Neural crest cell (in vitro differentiated cells): ENCODE measurements at places on chromosomes 16 and 17. TPM values are rescaled to one million over a fixed set of nuclear protein-coding genes. Genes with fewer than 3 reads are reported as not detected.

NPW gene
- 0.82 and 1.3 TPM in 2 replicates for total RNA-seq

AIPL1 gene
- not detected in 2 replicates for total RNA-seq

PYY gene
- not detected in 2 replicates for total RNA-seq

SLC5A10 gene
- total RNA-seq = not detected in 2 replicates

DNA sequence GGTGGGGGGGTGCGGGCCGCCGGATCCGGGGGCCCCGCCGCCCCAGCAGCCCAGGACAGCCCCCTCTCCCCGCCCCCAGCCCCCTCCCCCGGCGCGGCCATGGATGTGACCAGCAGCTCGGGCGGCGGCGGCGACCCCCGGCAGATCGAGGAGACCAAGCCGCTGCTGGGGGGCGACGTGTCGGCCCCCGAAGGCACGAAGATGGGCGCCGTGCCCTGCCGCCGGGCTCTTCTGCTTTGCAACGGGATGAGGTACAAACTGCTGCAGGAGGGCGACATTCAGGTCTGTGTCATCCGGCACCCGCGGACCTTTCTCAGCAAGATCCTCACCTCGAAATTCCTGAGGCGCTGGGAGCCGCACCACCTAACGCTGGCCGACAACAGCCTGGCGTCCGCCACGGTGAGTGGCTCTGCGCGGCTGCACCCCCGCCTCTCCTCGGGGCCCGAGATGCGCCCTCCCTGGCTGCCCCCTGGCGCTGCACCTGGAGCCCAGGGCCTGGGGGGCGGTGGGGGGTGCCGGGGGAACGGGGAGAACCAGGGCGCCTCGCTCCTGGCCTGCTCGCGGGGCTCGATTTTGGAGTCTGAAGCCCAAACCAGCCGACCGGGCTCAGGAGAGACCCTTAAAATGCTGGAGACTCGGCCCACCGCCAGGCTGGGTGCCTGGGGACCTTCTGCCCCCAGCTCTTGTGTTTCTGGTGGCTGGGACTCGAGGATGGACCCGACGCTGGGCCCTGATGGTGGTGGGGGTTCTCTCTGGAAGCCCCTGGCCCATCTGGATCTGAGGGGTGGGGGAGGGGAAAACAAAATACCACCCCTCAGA lies 744 bp downstream of the CMIP start:
- H3K4me1 ChIP-seq = peaks cover 40% of the 10 kb centered on the region
- DNase-seq = no peak
- H3K36me3 ChIP-seq = no peaks in the 10 kb centered on the region
- peak overlapping the region; percentile 91 for H3K4me3 ChIP-seq

DNA sequence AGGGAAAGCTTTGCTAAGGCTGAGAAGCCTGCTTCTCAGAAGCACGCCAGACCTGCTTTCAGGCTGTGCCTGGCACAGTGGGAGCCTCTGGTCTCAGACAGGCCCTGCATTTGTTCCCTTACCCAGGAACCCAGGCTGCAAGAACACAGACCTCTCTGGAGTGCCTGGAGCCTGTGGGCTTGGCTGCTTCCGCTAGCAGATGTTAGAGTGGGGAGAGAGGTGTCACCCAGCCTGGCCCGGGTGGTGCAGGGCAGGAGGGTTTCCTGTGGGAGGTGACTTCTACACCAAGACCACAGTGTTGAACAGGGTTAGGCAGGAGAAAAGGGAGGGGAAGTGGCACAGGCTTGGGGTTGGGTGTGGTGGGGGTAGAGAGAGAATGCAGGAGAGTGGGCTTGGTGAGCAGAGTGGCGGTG lies 35.8 kb upstream of the ADGRG1 start:
- peaks cover 11% of the 10 kb centered on the region for H3K4me1 ChIP-seq
- H3K36me3 ChIP-seq = peaks cover 2% of the 10 kb centered on the region
- H3K27me3 ChIP-seq = peaks cover 14% of the 10 kb centered on the region
- no peak for DNase-seq

GRCh38 chr17:80929449-80929848 lies 62.2 kb upstream of the CHMP6 start:
- no peak for DNase-seq
- peaks cover 6% of the 10 kb centered on the region for H3K36me3 ChIP-seq
- H3K4me3 ChIP-seq = no peak overlapping the region
- H3K4me1 ChIP-seq = peaks cover 13% of the 10 kb centered on the region
- H3K27me3 ChIP-seq = no peaks in the 10 kb centered on the region

DNA sequence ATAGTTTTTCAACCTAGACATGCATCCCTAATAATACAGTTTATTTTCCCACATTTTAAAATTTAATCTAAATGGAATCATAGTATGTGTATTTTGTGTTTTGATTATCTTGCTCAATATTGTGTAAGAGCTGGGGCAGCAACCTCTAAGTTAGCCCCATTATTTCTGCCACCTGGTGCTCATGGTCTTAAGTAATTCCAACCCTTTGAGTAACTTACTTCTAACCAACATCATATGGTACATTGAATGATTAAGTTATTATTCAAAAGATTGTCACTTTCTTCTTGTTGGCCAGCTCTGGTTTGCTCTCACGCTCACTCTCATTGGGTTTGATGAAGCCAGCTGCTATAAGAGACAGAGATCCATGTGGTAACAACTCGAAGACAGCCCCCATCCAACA lies 3.9 kb upstream of the KRTAP4-3 start:
- no peak overlapping the region for H3K4me3 ChIP-seq
- DNase-seq = no peak
- no peaks in the 10 kb centered on the region for H3K4me1 ChIP-seq
- peaks cover 29% of the 10 kb centered on the region for H3K27me3 ChIP-seq

DNA sequence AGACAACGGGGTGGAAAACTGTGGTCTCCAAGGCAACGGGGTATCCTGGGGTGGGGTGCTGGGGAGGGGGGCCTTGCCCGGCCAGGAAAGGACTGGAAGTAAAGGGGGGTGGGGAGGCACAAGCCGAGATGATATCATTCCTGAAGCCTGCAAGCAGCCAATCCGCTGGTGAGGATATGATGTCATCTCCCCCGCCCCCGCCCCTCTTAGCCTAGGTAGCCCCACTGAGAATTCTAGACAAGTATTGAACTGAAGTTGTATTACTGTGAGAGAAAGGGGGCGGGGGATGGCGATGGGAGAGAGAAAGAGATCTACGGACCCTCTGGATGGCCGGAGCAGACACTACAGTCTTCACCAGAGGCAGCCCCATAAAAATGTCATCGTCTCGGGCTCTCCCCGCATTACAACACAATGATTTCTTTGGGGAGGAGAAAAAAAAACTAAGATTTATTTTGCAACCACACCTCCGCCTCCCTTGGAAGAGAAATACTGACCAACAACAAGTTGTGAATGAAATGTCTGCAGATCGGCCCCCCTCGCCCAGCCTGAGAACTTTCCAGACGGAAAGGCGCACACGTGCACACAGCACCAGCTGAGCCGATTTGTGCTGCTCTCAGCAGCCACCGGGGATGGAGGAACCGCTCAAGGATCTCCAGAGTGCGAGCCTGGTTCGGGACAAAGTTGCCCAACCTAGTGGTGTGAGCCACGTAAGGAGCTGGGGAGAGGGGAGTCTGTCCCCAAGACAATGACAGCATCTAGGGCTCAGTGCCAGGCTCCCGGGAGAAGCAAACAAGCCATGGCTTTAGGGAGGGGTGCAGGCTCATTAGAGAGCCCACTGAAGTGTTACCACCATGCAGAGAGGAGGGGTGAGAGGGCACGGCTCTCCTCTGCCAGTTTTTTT lies 222.1 kb downstream of the SOX9 start:
- H3K27me3 ChIP-seq = no peaks in the 10 kb centered on the region
- no peaks in the 10 kb centered on the region for H3K36me3 ChIP-seq
- peak overlapping the region; percentile 21 for H3K4me3 ChIP-seq
- no peak for DNase-seq

GRCh38 chr17:72706396-72706981 lies 386.0 kb downstream of the SLC39A11 start:
- no peak for DNase-seq
- H3K36me3 ChIP-seq = peaks cover 10% of the 10 kb centered on the region
- no peaks in the 10 kb centered on the region for H3K4me1 ChIP-seq
- H3K27me3 ChIP-seq = no peaks in the 10 kb centered on the region
- no peak overlapping the region for H3K4me3 ChIP-seq

DNA sequence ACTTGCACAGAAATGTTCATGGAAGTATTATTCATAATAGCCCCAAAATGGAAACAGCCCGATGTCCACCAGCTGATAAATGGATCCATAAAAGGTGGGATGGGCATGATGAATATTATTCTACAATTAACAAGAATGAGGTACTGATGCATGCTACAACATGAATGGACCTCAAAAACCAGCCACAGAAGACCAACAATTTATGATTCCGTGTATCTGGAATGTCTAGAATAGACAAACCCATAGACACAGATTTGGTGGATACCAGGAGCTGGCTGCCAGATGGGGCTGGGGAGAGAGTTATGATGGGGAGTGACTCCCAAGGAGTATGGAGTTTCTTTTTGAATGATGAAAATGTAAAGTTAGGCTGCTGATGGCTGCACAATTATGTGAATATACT lies 10.8 kb upstream of the NAGLU start:
- no peak overlapping the region for H3K27ac ChIP-seq
- peaks cover 33% of the 10 kb centered on the region for H3K4me1 ChIP-seq
- DNase-seq = no peak
- H3K4me3 ChIP-seq = no peak overlapping the region
- H3K36me3 ChIP-seq = peaks cover 6% of the 10 kb centered on the region

- H3K4me1 ChIP-seq = peaks cover 18% of the 10 kb centered on the region
- H3K4me3 ChIP-seq = peak overlapping the region; percentile 94
- H3K36me3 ChIP-seq = no peaks in the 10 kb centered on the region
- no peak for DNase-seq
- H3K27ac ChIP-seq = peak overlapping the region; percentile 50
Observed at GRCh38 chr17:44008205-44008909, 3.9 kb downstream of the NAGS start.

DNA sequence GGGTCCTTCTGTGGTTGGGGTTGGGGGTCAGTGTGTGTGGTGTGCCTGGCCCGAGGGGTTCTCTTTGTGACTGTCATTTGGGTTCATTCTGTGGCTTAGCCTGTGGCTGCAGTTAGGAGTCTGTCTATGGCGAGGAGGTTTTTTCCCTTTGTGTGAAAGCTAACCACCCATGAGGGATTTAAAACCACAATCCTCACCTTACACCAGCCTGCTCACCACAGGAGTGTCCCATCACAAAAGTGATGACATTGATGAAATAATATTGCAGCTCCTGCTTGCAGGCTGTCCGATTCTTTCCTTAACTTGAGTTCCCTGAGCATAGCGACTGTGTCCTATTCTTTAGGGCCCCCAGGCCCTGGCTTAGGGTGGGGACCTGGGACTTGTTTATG lies 113.6 kb downstream of the RAP1GAP2 start:
- H3K27me3 ChIP-seq = no peaks in the 10 kb centered on the region
- DNase-seq = no peak
- no peak overlapping the region for H3K4me3 ChIP-seq
- H3K4me1 ChIP-seq = no peaks in the 10 kb centered on the region
- no peaks in the 10 kb centered on the region for H3K36me3 ChIP-seq
- H3K27ac ChIP-seq = no peak overlapping the region

- no peak overlapping the region for H3K4me3 ChIP-seq
- H3K27ac ChIP-seq = no peak overlapping the region
Observed at GRCh38 chr16:75921281-75921680, 195.0 kb upstream of the CPHXL start.
